Purkinje cell (primary cell): ENCODE measurements at places on chromosomes 11 and 22. TPM values are rescaled to one million over a fixed set of nuclear protein-coding genes. Genes with fewer than 3 reads are reported as not detected.

The KCTD14 gene
- 0.79 TPM in 1 of 2 replicates, not detected in the other for polyA plus RNA-seq

The SPI1 gene
- not detected in 2 replicates for polyA plus RNA-seq

The EXPH5 gene
- polyA plus RNA-seq = 4.5 and 6.3 TPM in 2 replicates

The NAT10 gene
- polyA plus RNA-seq = 13.6 and 17.5 TPM in 2 replicates

The IMMP1L gene
- polyA plus RNA-seq = 238 and 294 TPM in 2 replicates

The VPREB1 gene
- not detected in 2 replicates for polyA plus RNA-seq

The DGCR6 gene
- 6.5 and 8.0 TPM in 2 replicates for polyA plus RNA-seq

The KRTAP5-8 gene
- not detected in 2 replicates for polyA plus RNA-seq

The RAB39A gene
- polyA plus RNA-seq = 1.1 and 2.8 TPM in 2 replicates

The OR51E1 gene
- not detected in 2 replicates for polyA plus RNA-seq

The JRKL gene
- polyA plus RNA-seq = 9.5 and 13.3 TPM in 2 replicates

The OR51B4 gene
- not detected in 2 replicates for polyA plus RNA-seq

The RAG2 gene
- polyA plus RNA-seq = 0.98 TPM in 1 of 2 replicates, not detected in the other

The DDX10 gene
- polyA plus RNA-seq = 31.9 and 56.7 TPM in 2 replicates

The BSCL2 gene
- 511 and 550 TPM in 2 replicates for polyA plus RNA-seq

The SLC25A22 gene
- 4.6 and 6.6 TPM in 2 replicates for polyA plus RNA-seq

The EMSY gene
- 19.4 and 20.5 TPM in 2 replicates for polyA plus RNA-seq

The RAB36 gene
- polyA plus RNA-seq = 1.2 and 1.9 TPM in 2 replicates

The SCN4B gene
- 5.4 and 7.2 TPM in 2 replicates for polyA plus RNA-seq

The TIMP3 gene
- polyA plus RNA-seq = 1.7 and 4.4 TPM in 2 replicates
